Inflammatory macrophage treated with lipopolysaccharide for 1 hour (primary cell): ENCODE measurements at places on chromosomes 6 and 20.

DNA sequence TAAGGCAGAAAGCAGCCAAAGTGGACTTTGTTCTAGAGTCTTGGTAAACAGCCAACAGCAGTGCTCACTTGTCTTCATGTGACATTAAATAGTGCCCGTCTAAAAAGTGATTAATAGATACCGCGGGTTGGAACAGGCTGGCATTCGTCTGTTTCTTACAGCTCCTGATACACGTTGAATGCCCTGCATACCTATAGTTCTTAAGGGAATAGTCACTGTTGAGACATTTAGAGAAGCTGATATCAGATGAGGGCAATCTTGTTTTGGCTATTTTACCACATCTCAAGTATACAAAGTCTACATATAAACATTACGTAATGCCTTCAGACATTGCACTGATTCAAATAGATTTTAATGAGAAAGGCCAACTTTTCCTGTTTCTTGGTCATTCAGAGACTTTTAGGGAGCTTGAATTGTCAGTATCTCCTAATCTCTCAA, 374.9 kb upstream of the FLRT3 start:
- no peak for DNase-seq

- no peak for DNase-seq
Observed at GRCh38 chr6:2149361-2150006, 95.9 kb downstream of the GMDS start.

DNA sequence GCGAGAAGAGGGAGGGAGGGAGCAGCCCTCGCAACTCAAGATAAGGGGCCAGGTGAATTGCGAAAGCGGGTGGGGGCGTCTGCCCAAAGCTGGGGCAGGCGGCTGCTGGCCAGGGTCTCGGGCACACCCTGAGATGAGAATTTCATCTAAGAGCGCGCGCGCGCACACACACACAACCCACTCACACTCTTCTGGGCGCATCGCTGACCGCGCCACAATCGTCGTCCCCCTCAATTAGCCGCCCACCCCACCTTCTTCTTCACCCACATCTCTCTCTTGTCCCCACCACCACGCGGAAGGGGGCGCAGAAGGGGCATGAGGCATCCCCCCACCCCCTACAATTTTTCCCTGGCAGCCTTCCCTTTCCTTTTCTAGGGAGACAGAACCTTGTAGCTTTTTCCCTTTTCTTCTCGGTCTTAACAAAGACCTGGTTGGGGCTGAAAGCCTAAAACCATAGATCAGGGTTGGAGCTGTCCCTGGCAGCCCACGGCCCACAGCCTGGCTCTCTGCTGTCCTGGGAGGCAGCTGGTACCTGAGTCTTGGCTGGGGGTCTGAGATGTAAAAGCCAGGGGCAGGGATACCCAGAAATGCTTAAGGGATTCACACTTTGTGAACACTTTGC, 737 bp upstream of the PTPRT start:
- no peak for DNase-seq

DNA sequence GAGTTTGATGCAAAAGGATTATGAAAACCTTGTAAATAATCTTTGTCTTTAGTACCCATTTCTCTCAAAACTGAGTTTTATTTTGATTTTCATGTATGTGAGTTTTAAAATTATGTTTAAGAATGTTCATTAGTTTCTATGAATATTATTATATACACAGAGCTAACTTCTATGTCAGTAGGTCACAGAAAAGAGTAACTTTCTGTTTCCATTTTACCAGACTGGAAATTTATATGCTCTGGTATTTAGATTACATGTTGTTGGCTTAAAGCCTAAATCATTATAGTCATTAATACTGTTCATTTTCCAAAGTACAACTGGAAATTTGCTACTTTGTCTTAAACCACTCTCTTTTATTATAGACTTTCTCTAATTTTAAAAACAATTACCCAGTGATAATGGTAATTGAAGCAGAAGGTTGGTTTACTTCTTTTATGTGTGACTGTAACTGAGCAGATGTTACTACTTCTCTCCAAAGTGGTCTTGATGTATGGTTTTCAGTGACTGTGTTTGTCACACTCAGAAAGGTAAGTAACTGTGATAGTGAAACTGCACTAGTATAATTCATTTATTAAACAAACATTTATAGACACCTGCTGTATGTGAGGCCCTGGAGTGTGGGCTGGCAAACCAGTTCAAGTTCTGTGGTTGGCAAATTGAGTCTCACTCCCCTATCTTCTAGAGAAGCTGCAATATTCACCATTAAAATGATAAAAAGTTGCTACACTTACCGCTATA, 13.2 kb downstream of the CRYBG1 start:
- no peak for DNase-seq

DNA sequence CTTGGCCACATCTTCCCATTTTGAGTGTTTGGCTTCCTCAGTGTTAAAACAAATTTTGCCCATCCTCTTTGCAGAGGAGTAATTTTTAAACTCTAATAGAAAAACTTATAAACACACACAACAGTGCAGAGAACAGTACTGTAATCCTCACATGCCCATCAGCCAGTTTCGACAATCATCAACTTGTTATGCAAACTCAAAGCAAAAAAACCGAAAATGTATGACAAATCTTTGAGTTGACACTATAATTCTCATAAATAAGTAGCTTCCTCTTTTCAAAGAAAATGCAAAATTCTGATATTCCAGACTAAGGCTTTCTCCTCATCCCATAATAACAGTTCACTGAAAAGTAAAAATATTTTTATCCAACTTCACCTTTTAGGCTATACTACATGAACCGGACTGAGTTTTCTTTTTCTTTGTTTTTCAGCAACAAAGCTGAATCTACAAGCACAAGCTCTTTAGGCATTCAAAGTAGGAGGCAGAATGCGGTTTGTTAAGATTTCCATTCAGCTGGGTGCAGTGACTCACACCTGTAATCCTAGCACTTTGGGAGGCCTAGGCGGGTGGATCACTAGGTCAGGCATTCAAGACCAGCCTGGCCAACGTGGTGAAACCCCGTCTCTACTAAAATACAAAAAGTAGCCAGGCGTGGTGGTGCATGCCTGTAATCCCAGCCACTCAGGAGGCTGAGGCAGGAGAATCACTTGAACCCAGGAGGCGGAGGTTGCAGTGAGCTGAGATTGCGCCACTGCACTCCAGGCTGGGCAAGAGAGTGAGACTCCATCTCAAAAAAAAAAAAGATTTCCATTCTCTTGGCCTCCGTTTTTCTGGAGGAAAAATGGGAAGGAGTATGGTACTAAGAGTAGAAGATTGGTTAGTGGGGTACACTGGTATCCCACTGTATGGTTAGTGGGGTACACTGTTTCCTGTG, 74.8 kb downstream of the GCNT2 start:
- peak; percentile 93 for DNase-seq

DNA sequence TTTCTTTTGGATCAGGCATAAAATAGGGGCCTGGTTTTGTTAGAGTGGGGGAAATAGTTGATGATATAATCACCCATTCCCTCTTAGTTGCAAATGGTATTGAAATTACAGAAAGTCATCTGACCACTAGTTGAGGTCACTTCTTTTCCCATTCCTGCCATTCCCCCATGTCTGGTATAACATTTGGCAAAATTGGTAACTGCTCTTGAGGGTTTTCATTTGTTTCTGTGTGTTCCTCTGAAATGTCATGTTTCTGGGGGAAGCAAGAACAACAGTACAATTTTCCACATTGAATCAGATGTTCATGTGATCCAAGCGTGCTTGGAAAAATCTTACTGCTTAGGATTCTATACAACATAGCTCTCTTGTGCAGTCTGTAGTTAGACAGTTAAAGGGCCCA, 7.3 kb downstream of the AIG1 start:
- no peak for DNase-seq

DNA sequence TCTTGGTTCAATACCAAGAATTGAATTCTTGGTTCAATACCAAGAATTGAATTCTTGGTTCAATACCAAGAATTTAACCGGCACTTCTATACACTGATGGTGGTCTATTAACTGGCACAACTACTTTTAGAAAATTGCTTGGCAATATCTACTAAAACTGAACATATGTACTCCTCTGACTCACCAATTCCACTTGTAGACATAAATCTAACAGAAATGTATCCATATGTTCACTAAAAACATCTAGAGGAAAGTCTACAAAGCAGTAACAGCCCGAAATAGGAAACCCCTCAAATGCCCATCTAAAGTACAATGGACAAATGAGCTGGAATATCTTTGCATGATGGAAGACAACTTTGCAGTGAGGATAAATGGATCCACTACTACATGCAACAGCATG, 71.9 kb downstream of the KIF16B start:
- DNase-seq: no peak

DNA sequence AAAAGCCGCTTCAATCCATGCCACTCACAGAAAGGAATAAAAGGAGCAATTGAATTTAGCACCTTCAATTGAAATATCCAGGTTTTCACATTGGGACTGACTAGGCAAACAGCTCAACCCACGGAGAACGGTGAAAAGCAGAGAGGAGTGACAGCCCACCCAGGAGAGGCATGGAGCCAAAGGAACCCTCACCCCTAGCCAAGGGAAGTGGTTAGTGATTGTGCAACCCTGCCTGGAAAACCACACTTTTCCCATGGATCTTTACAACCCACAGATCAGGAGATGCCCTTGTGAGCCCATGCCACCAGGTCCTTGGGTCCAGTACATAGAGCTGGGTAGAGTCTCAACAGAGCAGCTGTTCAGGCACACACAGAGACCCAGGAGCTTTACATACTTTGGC, 911.8 kb downstream of the EPHA7 start:
- DNase-seq: no peak

DNA sequence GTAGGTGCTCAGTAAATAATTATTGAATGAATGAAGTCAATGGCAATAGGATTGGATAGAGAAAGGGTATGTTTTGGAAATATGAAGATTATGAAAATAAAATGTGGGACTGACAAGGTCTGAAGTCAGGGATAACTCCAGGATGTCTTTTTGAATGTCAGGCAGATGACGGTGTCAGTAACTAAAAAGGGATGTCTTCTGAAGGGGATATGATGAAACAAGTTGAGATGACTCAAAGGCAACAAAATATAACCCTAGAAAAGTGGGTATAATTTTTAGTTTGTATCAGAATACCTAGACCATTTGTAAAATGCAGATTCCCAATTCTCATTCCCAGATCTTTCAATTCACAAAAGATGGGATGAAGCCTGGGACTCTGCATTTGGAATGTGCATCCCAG, 257.3 kb upstream of the SGK1 start:
- DNase-seq: peak; percentile 25

GRCh38 chr6:3902871-3903648, 53.9 kb downstream of the FAM50B start:
- peak; percentile 75 for DNase-seq

- DNase-seq: no peak
Observed at GRCh38 chr20:23268792-23269354, 81.7 kb upstream of the NXT1 start.

- no peak for DNase-seq
Observed at GRCh38 chr6:100990070-100990469, 108.9 kb upstream of the ASCC3 start.

GRCh38 chr6:159691963-159692287, 1.1 kb downstream of the SOD2 start:
- DNase-seq: peak; percentile 59

GRCh38 chr6:155292711-155293110, 21.6 kb downstream of the TFB1M start:
- DNase-seq: no peak
